Tongue (tissue), 3 donors: ENCODE measurements at places on chromosomes 1 and 21.

DNA sequence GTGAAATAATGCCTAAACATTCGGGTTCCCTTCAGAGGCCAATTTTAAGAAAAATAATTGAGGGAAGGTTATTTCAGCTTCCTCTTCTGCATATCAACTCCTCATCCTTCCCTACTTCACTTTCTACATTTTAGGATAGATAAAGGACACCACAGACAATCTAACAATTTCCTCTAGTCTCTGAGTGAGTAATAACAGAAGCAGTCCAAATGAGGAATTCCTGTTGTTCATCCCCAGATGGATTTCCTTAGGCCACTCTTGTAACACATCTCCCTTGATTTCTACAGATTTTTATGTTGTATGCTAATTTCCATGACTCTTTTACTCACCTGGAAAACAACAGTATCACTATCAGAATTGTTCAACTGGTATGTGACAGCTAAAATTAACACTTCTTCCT lies 87.7 kb upstream of the LYPLAL1 start:
- DNase-seq = no peak

- no peak for DNase-seq
Observed at GRCh38 chr1:98188774-98189173, 267.9 kb upstream of the DPYD start.

DNA sequence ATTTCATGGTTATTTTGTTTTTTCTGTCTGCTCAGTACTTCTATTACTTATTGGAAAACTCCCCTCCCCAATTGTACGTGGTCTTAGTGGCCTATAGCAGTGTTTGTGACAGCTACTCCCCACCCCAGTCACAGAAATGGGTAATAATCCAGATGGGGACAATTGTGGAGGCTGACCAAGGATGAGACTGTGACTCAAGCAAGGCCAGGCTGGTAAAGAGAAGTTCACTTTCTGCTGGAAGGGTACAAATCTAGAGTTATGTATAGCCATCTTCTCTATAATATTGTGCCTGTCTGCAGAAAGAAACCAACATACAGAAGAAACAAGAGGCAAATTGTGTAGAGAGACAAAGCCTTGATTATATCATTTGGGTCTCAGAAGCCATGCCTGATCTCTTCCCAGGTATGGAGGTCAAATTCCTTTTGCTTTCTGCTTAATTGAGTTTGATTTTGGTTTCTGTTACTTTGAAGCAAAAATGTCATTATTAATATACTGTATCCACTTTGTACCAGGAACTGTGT lies 270.4 kb downstream of the HLX start:
- no peak for DNase-seq

DNA sequence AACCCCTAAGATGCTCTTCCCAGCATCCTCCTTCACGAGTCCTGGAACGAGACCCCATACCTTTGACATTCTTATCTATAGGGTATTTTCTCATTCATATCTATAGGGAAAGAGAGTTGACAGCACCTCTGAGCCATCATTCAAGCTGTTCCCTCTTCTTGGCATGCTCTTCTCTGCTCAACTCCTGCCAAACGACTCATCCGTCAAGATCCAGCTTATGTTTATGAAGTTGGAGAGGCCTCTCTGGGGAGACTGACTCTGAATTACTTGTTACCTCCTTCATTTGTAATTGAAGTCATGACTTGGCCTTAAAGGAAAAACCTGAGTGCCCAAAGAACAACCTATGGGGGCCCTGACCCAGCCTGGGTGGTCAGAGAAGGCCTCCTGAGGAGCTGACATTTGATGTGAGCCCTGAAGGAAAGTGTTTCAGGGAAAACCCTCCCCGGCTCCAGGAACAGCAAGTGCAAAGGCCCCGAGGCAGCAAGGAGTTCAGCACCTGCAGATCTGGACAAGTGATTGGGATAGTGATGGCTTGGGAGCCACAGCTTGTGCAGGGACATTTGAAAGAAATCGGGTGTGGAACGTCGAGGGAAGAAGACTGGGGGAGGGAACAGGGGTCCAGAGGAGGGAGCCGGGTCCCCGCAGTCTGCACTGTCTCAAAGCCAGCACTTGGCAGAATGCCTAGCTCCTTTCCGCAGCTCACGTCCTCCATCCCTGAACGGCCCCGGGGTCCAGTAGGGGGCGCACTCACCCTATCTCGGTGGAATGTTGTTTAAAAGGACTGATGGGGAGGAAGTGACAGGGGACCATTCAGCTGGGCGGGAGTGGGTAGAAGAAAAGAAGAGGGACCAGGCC lies 14.0 kb upstream of the CDA start:
- DNase-seq = peak; percentile 77

GRCh38 chr1:39098546-39099250 lies 72.5 kb downstream of the NDUFS5 start:
- DNase-seq = peak; percentile 86

- peak; percentile 65 for DNase-seq
Observed at GRCh38 chr1:27099587-27100334, 55.2 kb downstream of the SLC9A1 start.

DNA sequence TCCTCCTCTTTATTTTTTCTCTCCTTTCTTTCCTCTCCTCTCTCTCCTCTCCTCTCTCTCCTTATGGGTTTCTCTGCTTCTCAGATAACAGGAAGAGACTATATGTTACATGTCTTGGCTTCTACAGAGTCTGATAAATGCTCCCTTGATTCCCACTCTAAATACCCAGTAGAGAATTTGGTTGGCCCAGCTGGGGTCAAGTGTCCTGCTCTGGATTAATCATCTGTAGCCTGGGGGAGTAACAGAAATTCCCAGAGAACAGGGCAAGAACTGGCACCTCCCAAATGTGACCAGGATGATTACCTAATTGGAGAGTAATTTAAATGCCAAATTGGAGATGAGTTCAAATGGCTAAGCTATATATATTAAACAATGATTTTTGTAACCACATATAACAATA lies 146.1 kb upstream of the LMO4 start:
- DNase-seq = no peak

- no peak for DNase-seq
Observed at GRCh38 chr1:233327651-233328141, at the start of gene MAP3K21. Gene MAP3K21, plus strand, starts transcription at chr1:233327724. Its CDS starts 305 bp downstream, at chr1:233328029.

DNA sequence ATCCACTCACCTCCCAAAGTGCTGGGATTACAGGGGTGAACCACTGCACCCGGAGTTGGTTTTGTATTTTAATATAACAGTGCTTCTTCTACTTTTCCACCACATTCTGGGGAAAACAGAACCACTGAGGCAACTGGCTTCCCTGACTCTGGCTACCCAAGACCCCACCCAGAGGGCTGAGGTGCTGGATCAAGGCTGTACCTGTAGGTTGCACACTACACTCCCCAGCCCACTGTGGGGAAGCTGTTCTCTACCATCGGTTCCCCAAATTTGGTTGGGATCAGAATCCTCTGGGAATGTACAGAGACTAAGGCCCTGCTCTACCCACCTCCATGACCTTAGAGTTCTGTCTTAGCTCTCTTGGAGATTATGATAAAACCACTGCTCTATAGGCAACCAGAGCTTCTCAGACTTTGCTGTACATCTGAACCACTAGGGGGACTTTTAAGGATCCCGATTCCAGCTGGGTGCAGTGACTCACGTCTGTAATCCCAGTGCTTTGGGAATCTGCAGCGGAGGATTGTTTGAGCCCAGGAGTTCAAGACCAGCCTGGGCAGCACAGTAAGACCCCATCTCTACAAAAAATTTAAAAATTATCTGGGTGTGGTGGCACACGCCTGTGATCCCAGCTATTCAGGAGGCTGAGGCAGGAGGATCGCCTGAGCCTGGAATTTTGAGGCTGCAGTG lies 51.6 kb downstream of the GNG4 start:
- no peak for DNase-seq

GRCh38 chr1:223114871-223115270 lies 28.2 kb downstream of the TLR5 start:
- DNase-seq = peak; percentile 71

- no peak for DNase-seq
Observed at GRCh38 chr1:51314974-51315373, 15.4 kb downstream of the TTC39A start.

DNA sequence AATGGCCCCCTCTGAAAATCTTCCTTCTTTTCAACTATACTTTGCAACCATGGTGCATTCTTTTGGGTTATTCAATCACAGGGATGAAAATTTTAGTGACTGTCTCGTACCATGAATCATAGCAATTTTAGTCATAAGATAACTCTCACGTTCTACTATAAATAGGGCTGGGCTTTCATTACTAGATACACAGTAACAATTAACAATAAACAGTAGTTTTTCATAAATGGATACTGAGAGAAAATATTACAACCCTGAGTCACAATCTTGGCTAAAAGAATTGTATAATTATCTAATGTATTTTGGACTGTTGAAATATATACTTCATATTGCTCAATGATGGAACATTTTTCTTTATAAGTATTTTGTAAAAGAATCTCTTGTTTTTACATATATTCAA lies 96.1 kb downstream of the TEX35 start:
- no peak for DNase-seq

- no peak for DNase-seq
Observed at GRCh38 chr1:160204526-160205241, 500 bp upstream of the PEA15 start.

- no peak for DNase-seq
Observed at GRCh38 chr1:200895801-200896530, 1.3 kb downstream of the INAVA start.

GRCh38 chr1:151175863-151176262 lies at the start of gene TMOD4:
Gene TMOD4, minus strand, starts transcription at chr1:151175981. Its CDS starts 1,106 bp downstream, at chr1:151174875.
- peak; percentile 54 for DNase-seq

DNA sequence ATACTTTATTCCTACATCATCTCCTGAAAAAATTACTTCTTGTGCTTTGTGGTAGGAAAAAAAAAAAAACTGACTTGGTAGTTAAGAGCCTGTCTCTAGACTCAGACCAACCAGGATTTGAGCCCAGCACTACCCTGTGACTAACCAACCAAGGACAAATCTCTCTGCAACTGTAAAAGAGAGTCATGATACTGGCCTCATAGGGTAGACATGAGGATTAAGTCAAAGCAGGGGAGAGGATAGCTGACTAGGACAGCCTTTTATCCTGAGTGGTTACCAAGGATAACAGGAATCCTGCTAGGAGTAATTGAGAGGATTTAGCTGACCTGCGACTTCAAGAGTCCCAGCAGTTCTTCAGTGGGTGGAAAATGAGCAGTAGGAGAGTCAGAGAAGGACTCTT lies 112.8 kb downstream of the C1orf21 start:
- no peak for DNase-seq

DNA sequence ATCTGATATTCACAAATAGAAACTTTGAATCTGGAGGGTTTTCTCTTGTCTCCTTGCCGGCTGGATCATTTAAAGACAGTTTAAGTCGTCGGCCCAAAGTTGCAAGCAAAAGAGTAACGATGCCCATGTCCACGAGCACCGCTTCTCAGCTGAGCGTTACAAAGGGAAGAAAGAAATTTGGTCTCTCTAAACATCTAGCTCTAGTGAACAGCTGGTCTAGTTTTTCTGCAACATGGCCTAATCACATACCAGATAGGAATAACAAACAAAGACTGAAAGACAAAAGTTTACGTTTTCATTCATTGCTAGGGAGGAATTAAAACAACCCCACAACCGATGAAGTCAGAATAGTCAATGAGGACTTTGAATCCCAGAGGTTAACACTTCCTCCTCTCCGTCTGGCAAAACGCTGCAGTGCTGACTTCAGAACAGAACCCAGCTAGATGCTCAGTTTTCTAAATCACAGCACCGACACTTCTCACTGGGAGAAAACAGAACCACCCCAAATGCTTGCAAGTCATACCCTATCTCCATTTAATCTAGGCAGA lies 69.4 kb downstream of the NTPCR start:
- DNase-seq = peak; percentile 28

GRCh38 chr1:192973202-192973601 lies 86.0 kb downstream of the UCHL5 start:
- no peak for DNase-seq

DNA sequence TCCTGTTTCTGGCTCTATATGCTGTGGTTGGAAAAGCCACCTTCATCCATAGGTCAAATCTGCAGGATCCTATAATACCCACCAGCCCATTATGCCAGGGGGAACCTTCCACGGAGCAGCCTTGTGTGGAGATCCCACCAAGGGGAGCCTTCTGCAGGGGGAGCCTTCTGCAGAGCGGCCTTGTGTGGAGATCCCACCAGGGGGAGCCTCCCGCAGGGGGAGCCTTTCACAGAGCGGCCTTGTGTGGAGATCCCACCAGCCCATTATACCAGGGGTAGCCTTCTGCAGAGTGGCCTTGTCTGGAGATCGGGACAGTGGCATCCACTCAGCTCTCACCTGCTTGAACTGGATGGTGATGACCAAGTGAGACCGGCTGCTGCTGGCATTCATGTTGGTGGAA lies 85.3 kb downstream of the SCCPDH start:
- no peak for DNase-seq

GRCh38 chr1:27292106-27292505 lies 29.9 kb upstream of the TMEM222 start:
- DNase-seq = no peak

GRCh38 chr1:77859248-77859647 lies 29.2 kb upstream of the NEXN start:
- DNase-seq = no peak

GRCh38 chr1:187244623-187245022 lies 415.9 kb downstream of the PLA2G4A start:
- peak; percentile 57 for DNase-seq

- DNase-seq = no peak
Observed at GRCh38 chr1:103497404-103497803, 28.1 kb upstream of the RNPC3 start.
